Hepatic stellate cell (primary cell): ENCODE measurements at places on chromosomes 16 and 17.

GRCh38 chr17:32742681-32743538 is 134.0 kb downstream of the MYO1D start:
- peak; percentile 6 for DNase-seq

DNA sequence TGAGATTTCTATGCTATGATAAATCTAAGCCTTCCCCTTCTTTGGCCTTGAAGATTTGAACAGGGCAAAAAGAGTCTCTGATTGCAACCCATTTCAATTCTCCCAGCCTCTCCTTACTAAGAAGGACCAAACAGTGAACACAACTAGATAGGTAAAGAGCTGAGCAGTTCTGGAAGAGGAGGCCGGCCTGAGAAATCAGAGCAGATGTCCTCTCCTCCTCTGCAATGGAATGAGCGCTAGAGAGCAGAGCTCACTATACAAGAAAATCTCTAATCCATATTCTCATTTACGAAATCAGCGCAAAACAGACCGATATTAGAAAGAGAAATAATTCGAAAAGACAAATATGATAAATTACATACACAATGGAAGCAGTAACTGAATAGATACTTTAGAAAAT is 124.2 kb downstream of the CDK5R1 start:
- DNase-seq = no peak

- no peak for DNase-seq
Observed at GRCh38 chr16:53142823-53143568, 88.2 kb downstream of the CHD9 start.

GRCh38 chr16:4734730-4735535 is 596 bp downstream of the DNAAF8 start:
- peak; percentile 93 for DNase-seq

DNA sequence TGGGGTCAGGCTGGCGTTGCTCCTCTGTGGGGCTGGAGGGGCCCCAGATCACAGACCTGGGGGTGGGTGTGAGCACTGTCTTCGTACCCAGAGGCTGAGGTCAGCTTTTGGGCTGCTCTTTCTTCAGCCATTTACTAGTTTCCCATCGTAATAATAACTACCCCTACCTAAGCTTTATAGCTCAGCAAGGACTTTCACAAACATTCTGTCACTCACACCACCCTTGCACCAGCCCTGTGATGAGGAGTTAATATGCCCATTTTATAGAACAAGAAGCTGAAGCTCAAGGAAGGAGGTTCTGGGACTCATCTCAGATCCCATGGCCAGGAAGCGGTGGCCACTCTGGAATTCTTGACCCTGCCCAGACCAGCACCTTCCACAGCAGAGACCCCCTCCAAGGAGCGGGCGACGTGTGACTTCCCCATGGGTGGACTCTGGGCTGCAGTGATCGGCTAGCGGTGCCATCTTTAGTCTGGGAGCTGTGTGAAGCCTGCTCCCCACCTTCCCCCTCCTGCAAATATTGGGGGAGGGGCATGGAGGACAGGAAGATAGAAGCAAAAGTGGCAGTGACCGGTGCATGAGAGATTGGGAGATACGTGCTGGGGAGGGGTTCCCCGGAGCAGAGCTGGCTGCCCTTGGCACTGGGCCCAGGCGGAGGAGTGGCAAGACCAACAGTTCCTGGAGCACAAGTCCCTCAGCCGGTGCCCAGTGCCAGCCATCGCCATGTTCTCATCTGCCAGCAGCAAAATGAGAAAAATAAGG is 81.8 kb upstream of the TOB1 start:
- no peak for DNase-seq

GRCh38 chr17:6670999-6671398 is 19.4 kb downstream of the C17orf100 start:
- no peak for DNase-seq

DNA sequence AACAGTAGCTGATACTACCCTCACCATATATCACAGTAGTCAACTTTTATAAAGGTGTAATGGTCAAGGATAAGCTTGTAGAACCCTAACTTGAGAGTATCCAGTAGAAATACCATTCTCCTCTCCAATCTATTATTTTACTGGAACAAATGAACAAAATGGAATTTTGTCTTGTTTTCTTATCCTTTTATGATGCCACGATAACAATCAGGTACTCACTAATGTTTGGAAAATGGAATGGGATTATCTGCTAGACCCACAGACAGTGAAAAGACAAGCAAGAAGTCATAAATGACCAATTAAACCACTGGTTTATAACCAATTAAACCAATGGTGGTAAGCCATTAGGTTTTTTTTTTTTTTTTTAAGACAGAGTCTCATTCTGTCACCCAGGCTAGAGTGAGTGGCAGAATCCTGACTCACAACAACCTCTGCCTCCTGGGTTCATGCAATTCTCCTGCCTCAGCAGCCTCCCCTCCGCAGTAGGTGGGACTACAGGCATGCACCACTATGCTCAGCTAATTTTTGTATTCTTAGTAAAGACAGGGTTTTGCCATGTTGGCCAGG is 10.4 kb downstream of the GPATCH8 start:
- no peak for DNase-seq

DNA sequence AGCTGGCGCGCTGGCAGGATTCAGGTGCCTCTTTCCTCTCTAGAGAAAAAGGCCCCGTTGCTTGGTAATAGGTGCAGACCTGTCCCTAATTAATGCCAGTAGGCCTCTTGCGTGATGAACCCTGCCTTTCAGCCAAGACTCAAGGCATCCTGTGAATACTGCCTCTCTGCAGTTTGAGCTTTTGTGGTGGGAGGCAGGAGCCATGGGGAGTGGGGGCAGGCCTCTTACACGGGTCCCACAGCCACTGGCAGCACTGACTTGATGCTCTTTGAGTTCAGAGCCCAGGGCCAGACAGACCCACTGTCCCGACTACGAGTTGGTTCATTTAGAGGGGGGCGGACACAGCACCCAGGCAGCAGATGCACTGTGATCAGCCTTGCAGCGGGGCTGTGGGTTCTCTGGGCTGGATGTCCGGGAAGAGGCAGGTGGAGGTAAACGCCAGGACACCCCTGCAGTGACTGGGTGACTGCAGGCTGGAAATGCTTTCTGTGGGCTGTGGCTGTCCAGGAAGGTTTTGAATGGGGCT is 237.0 kb downstream of the SEC14L1 start:
- DNase-seq = no peak

- no peak for DNase-seq
Observed at GRCh38 chr17:12113156-12113555, 92.5 kb downstream of the MAP2K4 start.

GRCh38 chr17:29546085-29546484 is 20.8 kb downstream of the ABHD15 start:
- DNase-seq = no peak

GRCh38 chr17:44229090-44229489 is 9.6 kb upstream of the UBTF start:
- DNase-seq = no peak

DNA sequence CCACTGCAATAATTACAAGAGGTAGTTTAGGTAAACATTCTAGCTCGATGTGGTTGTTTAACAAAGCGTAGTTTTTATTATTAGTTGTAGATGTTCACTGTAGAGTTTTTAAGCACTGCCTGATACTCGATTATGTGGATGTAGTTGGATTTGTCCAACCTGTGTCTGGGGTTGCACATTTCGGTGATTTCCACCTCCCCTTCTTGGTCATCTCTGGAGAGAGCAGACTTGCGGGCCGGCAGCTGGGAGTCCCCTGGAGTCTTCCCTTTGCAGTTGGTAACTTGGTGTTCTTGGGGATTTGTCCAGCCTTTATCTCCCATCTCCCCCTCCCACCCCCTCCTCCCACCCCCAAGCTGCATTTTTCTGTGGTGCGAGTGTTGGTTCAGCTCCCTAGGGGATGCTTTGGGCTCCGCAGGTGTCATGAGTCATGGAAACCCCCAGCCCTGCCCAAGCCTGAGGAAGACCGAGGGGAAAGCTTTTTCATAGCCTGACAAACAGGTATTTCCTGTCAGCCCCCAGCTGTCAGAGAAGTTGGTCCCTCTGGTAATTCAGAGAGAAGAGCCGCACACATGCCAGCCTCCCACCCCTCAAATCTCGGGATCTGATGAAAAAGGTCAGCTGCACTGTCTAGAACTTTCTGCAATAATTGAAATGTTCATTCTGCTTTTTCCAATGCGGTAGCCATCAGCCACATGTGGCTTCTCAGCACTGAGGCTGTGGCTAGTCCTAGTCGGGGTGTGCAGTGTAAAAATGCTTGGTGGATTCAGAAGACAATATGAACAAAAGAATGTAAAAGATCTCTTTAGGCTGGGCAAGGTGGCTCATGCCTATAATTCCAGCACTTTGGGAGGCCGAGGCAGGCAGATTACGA is 50.3 kb downstream of the KSR1 start:
- DNase-seq = no peak

- no peak for DNase-seq
Observed at GRCh38 chr16:53041320-53042051, 11.2 kb downstream of the CHD9NB start.

DNA sequence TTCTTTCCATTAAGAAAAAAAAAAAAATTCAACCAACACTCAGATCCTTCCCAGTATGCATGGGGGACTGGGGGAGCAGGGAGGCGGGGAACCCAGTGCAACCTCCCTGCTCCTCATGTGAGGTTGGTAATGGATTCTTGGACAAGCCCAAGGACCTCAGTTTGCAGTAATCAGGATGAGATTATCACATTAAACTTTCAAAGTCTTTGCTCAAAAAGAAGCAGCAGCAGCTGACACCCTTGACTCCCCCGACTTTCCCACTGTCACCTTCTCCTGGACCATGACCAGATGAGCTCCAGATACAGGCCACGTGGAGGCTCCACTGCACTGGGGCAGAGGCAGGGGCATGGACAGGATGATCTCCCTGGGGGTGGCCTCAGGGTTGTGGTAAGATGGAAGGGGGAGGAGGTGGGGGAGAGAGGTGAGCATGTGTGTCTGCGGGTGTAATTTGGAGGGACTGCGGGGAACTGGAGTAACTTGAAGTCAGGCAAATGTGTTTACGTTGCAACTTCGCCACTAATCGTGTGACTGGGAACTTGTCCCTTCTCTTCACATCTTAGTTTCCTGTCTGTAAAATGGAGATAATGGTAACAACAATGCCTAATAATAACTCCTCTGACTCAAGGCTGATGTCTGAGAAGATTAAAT is 19.8 kb downstream of the ZNF385C start:
- no peak for DNase-seq

DNA sequence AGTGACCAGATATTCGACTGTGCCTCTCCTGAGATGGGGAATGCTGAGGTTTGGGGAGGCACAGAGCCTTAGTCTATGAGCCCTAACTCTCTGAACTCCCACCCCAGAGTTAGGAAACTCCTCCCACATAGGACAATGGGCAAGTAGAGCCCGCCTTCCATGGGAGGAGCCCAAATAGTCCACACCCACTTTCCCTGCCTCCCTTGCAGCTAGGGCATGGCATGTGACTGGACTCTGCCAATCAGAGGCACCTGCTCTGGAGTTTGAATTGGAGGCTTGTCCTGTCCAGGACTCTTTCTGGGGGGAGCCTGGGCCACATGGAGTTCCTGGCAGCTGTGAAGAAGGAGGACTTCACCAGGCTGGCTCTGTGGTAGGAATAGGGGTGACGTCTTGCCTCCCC is 48.4 kb downstream of the SOCS1 start:
- no peak for DNase-seq

DNA sequence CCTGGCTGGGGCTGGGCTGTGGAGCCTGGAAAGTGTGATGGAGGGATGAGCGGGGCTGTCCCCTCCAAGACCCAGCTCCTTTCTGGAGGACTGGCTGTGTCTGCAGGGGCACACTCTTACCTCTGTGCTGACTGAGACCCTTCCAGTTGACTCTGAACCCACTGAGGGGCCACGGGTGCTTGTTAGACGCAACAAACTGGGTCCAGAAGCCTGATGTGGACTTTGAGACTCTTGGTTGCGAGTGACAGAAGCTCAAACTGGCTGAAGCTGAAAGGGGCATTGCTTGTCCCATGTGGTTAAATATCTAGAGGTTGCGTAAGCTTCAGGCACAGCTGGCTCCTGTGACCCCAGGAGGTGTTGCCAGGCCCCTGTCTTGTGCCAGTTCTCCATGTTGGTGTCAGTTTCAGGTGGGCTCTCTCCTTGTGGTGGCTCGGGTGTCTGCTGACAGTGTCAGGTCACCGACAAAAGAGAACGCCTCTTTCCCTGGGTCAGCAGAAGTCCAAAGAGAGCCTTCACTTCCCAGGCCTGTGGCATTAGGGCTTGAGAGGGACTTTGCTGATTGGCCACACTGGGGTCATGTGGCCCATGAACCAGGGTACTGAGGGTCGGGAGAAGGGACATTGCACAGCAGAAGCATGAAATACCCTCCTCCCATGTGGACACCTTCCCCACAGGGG is 16.7 kb downstream of the ADCY7 start:
- no peak for DNase-seq

- DNase-seq = no peak
Observed at GRCh38 chr17:12592941-12593340, 72.7 kb upstream of the MYOCD start.

GRCh38 chr17:44733753-44734152 is 25.0 kb upstream of the ADAM11 start:
- DNase-seq = no peak

DNA sequence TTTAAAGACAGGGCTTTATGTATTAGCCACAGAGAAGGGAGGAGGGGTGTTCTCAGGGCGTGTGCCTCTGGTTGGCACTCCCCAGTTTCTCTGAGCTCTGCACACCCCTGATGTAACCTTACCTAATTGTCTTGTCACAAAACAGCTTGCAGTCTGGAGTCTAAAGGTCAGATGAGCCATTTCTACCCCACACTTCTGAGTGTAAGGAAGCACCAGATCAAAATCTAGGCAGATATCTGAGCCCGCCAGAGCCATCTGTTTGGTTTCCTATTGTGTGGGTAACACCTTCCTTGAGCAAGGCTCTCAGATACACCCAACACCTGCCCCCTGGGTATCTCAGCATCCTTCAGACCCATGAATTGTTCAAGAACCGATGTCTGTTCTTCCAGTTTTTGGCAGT is 15.5 kb downstream of the CDH1 start:
- no peak for DNase-seq

GRCh38 chr17:48704361-48705248 is 17.7 kb downstream of the PRAC1 start:
- DNase-seq = no peak

- no peak for DNase-seq
Observed at GRCh38 chr17:8740486-8740885, 4.2 kb downstream of the CCDC42 start.

DNA sequence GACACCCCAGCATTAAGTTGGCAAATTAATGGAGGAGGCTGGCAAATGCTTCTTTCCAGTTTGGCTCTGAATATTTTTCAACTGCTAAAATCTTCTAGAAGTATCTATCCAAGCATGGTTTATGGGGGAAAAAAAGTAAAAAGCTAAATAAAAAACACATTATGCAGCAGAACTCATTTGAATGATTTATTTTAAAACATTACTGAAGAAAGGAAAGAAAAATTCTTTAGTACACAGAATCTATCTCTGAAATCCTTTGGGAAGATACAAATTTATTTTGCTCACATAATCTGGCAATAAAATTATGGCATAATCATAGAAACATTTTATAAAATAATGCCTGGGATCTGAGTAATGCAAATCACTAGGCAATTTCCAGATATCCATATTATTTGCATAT is 328.1 kb upstream of the MON1B start:
- no peak for DNase-seq

DNA sequence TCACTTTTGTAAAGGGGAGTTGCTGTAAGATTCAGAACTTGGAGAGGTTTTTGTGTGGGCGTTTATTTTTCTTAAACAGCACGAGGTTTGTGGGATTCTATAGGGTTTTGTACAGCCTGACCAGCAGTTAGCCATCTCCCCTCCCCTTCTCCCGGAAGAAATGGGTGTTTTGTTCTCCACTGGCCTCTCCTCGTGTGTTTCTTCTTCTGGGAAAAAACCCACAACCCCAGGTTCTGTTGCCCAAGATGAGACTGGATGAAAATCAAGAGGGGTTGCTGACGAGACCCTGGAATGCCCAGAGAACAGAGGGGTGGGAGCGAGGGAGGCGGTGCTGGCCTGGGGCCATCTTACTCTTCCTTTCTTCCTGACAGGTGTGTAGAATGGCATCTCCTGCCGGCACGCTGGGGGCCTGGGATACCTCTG is 186.1 kb downstream of the MSI2 start:
- DNase-seq = no peak
